ENCODE measurements at places on chromosomes 13 and 19.

DNA sequence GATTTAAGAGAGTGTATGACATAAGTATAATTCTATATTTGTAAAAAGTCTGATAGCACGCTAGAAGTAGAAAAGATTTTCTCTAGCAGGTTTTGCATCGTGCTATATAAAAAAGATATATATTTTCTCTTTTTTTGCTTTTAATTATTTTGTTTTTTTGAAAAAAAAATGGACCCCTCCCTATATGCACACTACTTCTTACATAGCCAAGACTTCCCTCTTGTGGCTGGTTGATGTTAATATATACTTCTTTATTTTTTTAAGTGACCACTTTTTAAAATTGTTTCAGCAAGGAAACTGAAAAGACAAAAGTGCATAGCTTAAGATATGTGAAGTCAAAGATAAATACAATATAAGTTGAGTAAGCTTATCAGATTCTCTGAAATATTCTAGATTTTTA lies 1202.8 kb downstream of the DIAPH3 start:
- no peak for DNase-seq

GRCh38 chr13:40617801-40618356 lies 48.6 kb downstream of the FOXO1 start:
- no peak for DNase-seq

DNA sequence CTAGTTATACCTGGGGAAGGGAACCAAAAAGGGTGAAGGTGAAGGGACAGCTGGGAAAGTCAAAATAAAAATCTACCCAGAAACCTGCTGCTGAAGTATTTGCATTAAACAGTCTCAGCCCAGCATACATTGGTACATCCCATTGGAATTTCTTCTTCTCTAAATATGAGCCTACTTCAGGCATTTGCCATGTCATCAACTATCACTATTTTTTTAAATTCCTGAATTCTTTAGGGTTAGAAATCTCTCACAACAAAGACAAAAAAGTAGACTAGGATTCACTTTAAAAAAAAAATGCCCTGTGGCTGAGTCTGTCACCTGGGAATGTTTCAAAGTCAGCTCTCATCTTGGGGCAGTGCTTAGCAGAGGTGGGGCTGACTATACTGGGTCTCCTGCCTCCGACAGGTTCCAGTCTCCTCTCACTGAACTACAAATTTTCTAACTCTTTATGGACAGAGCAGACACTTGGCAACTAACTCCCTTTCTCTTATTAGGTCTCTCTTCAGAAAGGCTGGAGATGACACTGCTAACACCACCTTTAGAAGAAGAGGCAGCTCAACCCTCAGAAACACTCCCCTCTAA lies 141.2 kb downstream of the LHFPL6 start:
- no peak for DNase-seq

DNA sequence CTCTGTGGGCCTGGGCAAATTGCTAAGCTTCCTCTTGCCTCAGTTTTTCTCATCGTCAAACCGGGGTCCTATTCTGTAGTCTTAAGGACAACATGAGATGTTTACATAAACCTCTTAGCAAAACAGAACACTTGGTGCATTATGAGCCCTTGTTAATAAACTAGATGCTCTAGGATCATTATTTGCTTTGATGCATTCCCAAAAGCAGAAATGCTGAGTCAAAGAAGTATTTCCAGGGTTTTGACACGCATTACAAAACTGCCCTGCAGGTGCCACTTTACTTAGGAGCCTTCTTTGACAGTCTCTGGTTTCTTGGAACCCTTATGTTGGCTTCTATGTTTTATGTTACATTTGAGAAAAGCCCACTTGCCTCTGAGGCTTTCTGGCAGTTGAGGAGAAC lies 12.1 kb downstream of the AKAP11 start:
- no peak for DNase-seq

- DNase-seq: peak; percentile 43
These were observed 748 bp downstream of the LMNB2 start for GRCh38 chr19:2455851-2456570.
